KG1 (cell line): ENCODE measurements at places on chromosomes 11 and 22.
A peak's percentile ranks its signal among the peaks of the same experiment; 100 is the strongest.

DNA sequence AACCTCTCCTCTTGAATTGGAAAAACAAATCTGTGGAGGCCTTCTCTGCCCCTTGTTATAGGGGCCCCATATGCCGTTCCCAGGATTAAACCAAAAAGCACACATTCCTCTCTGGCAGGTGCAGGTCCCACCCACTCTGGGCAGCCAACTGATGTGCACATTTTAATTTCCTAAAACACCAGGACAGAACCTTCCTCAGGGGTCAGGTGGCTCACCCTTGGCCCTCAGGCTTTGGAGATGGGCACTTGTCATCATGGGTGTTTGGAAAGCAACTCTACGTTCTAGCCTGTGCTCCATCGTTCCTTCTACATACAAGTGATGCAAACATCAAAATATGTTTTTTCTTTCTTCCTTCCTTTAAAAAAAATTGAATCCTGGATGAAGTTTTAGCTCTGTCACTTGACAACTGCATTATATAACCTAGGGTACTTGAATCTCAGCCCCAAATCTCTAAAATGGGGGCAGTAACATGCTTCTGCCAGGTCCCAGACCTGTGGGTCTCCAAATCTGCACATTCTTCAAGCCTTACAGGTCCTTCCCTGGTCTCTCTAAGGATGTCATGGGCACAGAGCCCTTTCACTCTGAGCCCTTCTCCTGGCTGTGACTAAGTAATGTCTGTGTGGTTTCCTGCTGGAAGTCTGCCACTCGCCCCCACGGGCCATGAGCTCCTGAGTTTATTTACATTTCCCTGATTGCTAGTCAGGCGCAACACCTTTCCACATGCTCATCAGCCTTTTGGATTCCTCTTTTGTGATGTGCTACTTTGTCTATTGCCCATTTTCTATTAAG lies 43.8 kb downstream of the KCNQ1OT1 start:
- no peak for DNase-seq

DNA sequence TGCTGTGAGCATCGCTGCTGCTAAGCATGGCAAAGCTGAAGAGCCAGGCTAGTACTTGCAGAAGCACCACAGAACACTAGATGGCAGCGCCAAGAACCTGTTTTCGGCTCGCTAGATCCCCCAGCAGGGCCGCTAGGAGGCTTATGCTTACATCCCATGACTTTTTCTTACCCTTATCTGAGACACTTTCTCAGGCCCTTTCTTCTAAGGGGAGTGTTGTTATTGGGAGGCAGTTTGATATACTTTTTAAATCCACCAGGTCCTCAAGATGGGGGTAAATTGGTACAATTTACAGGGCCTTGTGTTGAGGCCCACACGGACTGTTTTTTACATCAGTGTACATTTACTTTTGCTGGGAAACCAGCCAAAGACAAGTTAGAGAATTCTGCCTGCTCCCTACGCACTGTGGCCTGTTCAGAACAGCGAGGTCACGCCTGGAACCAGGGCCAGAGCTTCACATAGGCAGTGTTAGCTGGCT lies 4.0 kb downstream of the TRIM6 start:
- DNase-seq: peak; percentile 12

- no peak for DNase-seq
These were observed 303.3 kb downstream of the BRD1 start for GRCh38 chr22:49524362-49524761.

DNA sequence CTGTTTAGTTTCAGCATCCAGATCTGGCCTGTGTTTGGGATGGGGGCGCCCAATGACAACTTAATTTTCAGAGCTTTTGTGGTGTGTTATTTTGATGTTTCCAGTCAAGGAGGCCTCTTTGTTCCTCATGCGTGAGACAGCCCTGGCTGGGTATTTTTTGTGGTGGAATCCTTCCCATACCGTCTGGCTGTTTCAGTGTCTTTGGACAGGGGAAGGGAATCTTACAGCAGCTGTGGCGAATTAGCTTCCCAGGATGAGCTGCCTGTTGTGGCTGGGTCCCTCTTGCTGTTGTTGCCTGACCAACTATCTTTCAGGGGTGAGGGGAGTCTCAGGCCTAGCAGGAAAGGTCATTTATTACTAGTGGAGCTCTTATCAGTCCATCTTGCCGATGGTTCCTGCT lies 138.8 kb downstream of the ARHGAP20 start:
- no peak for DNase-seq

- DNase-seq: no peak
These were observed 11.6 kb downstream of the RIBC2 start for GRCh38 chr22:45425101-45425500.

GRCh38 chr11:44623731-44624491 lies 58.4 kb downstream of the CD82 start:
- DNase-seq: no peak

DNA sequence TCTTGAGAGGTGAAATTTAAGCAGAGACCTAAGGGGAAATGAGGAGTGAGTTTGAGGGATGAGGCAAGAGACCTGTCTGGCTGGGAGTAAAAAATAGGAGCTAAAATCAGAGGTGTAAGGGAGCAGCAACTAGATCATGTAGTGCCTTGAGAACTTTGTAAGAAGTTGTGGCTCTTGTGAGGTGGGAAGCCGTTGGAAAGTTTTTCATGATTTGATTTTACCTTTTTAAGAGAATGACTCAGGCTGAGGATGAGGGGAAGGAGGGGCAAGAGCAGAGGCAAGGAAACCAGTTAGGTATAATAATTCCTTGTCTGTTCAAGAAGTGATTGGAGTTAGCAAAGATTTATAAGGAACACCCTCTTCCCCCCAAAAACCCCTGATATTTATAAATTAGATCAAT lies 25.8 kb downstream of the QSER1 start:
- DNase-seq: no peak

DNA sequence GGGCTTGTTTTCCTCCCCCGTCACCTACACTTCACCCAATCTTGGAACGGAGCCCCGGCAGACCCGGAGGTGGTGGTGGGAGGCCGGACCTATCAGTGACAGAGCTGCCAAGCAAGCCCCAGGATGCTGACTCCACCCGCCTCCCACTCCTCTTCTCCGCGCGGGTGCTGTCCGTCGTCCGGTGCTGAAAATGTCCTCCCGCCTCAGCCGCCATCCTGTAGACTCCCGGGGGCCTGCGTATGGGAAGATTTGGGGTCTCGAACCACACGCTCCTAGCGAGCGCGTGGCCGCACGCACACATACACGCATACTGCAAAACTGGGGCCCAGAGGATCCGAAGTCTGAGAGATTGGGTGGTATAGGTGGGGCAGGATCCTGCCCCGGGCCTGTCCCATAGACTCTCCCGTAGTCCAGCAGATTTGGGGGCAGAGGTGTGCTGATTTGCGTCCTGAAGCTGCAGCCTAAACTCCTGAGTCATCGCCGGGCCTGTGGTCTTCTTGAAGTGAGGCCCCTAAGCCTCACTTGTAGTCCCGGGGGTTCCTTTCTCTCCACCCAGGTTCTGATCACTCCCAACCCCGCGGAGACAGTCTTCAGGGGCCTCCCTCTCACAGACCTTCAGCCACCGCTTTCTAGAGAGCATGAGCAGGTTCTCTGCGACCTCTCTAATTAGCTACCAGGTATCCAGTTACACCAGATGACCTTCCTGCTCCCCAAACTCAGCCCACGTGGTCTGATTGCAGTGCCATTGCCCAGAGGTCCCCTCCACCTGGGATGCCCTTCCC lies 796 bp upstream of the YIF1A start:
- DNase-seq: no peak

- no peak for DNase-seq
These were observed 161.4 kb downstream of the AASDHPPT start for GRCh38 chr11:106238704-106239360.

- DNase-seq: no peak
These were observed 2.5 kb upstream of the CAPRIN1 start for GRCh38 chr11:34049028-34049427.

GRCh38 chr11:68564261-68564660 lies 103.7 kb downstream of the PPP6R3 start:
- no peak for DNase-seq

DNA sequence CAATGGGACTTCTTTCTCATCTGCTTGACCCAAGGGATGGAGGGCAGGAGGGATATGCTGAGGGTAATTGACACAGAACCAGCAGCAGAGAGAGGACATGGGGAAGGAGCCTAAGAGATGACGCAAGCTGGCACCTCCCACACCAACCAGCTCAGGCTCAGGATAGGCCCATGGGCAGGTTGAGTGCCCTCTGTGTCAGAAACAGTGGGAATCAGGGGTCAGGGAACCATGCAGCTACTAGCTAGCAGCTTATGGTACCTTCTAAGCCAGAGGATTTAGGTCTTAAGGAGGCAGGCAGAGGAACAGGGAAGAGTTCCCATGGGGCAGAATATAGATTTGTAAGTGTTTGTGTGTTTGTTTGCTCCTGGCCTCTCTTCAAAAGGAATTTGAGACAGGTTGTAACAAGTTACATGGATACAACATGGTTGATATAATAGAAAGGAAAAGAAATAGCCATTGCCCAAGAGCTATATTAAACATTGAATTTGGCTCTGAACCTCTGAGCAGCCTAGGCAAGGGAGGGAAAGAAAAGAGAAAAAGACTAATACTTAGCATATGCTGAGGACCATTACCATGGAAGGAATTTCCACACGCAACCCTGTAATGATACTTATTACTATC lies 39.9 kb upstream of the NAV2 start:
- no peak for DNase-seq

DNA sequence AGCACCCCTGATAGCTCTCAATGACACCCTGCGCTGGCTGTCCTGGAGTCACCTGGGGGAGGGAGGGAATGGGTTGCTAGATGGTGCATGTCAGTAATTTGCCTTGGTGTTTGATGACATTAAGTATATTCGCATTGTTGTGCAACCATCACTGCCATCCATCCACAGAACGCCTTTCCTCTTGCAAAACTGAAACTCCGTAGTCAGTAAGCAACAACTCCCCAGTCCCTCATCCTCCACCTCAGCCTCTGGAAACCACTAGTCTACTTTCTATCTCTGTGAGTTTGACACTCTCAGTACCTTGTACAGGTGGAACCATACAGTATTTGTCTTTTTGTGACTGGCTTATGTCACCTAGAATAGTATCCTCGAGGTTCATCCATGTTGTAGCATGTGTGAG lies 62.6 kb downstream of the PKNOX2 start:
- no peak for DNase-seq

DNA sequence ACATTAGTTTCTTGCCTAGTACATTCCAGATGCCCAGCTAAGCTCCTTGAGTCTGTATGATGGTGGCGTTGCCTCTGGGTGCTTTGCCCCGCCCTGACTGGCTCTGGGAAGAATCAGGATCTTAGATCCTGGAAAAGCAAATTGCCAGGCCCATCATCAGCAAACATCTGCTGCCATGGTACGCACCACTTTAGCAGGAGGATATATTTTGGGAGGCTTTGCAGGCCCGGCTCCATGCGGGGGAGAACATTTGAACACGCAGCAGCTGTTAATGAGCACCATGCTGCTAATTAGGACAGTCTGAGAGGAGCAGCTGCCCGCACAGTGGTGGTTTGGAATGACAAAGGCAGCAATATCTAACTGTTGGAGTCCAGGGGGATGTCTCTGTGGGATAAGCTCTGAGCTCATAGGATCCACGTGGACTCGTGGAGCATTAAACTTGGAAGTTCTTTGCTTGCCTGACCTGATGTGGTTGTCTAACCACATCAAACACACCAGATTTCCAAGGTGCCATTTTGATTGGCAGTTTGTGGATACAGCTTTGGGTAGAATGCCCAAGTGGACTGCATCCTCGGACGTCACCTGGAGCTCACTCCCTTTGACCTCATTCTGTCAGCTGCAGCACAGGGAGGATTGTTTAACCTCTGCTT lies 217.0 kb upstream of the ZBED5 start:
- DNase-seq: no peak

GRCh38 chr11:20011307-20011951 lies 148.8 kb downstream of the DBX1 start:
- DNase-seq: no peak

GRCh38 chr11:130161441-130162145 lies 2.0 kb downstream of the ST14 start:
- no peak for DNase-seq

DNA sequence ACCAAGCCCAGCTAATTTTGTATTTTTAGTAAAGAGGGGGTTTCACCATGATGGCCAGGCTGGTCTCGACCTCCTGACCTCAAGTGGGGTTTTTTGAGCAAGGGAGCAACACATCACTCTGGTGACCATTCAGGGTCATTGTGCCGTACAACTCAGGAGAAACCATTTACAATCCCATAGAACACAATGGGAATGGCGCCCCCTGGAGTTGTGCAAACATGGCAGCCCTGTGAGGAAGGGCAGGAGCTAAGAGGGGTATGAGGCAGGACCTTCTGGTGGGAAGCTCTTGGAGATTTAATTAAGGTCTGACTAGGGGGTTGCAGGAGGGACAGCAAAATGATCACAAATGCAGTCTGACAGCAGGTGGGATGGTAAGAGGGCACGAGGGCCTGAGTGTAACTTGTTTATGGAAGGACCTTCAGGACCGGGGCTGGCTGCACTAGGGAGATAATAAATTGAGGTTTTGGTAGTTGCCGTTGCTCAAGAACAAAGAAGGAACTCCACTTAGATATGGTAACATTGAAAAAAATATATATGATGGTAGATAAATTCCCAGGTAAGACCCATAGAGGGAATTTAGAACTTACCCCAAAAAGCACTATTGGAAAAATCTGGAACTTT lies 9.1 kb upstream of the CSF2RB start:
- no peak for DNase-seq

GRCh38 chr11:118008271-118008911 lies 22.2 kb downstream of the IL10RA start:
- DNase-seq: no peak

DNA sequence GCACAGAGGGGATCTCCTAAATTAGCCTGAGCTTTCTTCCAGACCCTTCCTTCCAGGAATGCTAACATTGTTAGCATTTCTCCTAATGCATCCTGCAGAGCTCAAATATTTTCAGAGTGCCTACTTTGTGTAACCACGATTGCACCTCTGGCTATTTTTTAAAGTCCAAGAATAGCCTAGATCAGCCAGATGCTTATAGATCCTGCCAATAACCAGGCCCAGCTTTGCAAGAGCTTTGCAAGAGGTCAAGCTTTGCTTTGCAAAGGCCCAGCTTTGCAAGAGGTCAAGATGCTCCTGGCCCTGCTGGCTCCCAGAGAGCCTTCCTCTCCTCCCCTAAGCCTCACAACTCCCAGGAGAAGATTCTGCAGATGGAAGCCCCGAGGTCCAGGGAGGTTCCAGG lies 491.9 kb downstream of the MN1 start:
- DNase-seq: no peak

- no peak for DNase-seq
These were observed 35.1 kb upstream of the LRRC10B start for GRCh38 chr11:61473370-61474012.

GRCh38 chr22:32353840-32354239 lies 3.8 kb upstream of the RFPL3 start:
- no peak for DNase-seq

DNA sequence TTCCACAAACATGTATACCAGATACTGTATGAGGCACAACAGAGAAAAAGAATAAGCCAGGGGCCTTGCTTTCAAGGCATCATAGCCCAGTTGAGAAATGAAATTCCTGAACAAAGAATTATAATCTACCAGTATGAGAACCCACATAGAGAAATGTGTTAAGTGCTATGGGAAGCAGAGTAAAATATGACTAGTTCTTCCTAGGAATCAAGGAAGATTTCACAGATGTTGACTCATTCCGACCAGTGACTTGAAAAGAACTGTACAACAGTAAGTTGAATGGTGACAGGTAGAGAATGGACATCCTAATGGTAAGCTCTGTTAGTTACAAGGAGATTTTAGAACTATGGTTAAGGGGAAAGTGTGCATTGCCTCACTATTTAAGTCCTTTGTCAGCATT lies 102.6 kb downstream of the TRIM44 start:
- no peak for DNase-seq

GRCh38 chr11:24747275-24748251 lies 250.7 kb downstream of the LUZP2 start:
- no peak for DNase-seq

- no peak for DNase-seq
These were observed 4.3 kb upstream of the APOL6 start for GRCh38 chr22:35643991-35644390.
